ENCODE measurements at places on chromosomes 5 and 9. TPM values are rescaled to one million over a fixed set of nuclear protein-coding genes. Genes with fewer than 3 reads are reported as not detected.
A peak's percentile ranks its signal among the peaks of the same experiment; 100 is the strongest.

Gene KIF20A
- total RNA-seq: 50.7 TPM

Gene PLAC8L1
- not detected for total RNA-seq

Gene POU5F2
- total RNA-seq: 0.71 TPM

Gene APBA1
- 6.2 TPM for total RNA-seq

Gene TMOD1
- 1.8 TPM for total RNA-seq

Gene OR13J1
- total RNA-seq: not detected

Gene NRARP
- 0.71 TPM for total RNA-seq

DNA sequence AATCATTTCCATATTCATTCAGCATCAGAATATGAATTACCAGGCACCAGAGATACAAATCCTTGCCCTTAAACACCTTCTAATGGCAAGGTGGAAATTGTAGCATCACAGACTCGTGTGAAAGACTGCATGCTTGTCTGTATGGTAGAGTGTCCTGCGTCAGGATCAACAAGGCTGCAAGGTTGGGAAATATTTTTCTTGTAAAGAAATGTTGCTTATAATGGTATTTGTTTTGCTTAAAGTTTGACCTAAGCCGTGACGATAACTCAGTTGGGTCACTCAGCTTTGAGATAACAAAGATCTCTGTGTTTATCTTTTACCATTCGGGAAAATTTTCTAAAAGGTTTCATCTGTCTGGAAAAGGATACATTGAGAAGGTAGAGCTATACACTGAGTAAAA, 87.6 kb downstream of the BASP1 start:
- no peaks in the 10 kb centered on the region for H3K36me3 ChIP-seq
- H3K27ac ChIP-seq: no peak overlapping the region
- H3K4me1 ChIP-seq: no peaks in the 10 kb centered on the region
- H3K4me3 ChIP-seq: no peak overlapping the region
- no peaks in the 10 kb centered on the region for H3K27me3 ChIP-seq

GRCh38 chr5:14066326-14066725, 76.8 kb upstream of the TRIO start:
- no peak overlapping the region for H3K4me3 ChIP-seq
- H3K27me3 ChIP-seq: no peaks in the 10 kb centered on the region
- H3K27ac ChIP-seq: no peak overlapping the region
- no peak for DNase-seq
- no peaks in the 10 kb centered on the region for H3K36me3 ChIP-seq

DNA sequence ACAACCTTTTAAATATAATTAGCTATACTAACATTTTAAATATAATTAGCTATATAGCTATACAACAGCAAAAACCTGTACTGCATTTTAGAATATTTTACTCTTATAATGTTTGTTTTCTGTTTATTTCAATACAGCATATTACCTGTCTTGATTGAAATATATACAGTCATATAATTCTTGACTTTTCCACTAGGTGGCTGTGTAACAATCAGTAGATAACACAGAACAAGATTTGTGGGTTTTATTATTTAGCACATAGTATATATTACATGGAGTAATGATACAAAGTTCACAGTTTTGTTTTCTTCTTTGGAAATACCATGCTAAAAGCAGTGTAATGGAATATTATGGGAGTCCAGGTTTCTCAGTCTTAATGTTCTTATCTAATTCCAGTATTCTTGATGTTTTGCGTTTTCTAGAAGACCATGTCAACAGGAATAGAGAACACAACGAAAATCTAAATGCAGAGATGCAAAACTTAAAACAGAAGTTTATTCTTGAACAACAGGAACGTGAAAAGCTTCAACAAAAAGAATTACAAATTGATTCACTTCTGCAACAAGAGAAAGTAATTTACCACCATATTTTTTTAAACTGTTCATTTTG, 13.3 kb downstream of the HMMR start:
- peaks cover 12% of the 10 kb centered on the region for H3K4me1 ChIP-seq
- DNase-seq: no peak
- H3K36me3 ChIP-seq: peaks cover 83% of the 10 kb centered on the region
- no peak overlapping the region for H3K4me3 ChIP-seq
- no peaks in the 10 kb centered on the region for H3K27me3 ChIP-seq

DNA sequence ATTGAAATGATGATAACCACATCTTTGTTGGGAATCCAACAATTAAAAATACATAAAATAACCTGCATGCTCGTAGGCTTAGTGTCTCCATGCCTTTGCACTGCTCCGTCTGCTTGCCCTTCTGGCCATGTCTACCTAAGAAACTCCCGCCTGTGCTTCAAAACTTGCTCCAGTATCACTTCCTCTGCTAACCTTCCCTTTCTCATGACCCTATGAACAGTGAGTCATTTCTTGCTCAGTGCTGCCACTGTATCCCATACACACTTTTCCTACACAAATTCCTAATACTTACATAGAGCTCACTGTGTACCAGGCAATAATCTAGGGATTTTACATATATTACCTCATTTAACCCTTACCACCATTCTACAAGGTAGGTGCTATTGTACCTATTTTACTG, 33.5 kb downstream of the TMEM245 start:
- H3K27me3 ChIP-seq: no peaks in the 10 kb centered on the region
- H3K4me3 ChIP-seq: no peak overlapping the region
- peaks cover 60% of the 10 kb centered on the region for H3K36me3 ChIP-seq

- no peaks in the 10 kb centered on the region for H3K4me1 ChIP-seq
- no peak overlapping the region for H3K27ac ChIP-seq
- no peak overlapping the region for H3K4me3 ChIP-seq
- no peak for DNase-seq
Observed at GRCh38 chr5:154722936-154723335, 32.2 kb upstream of the LARP1 start.

- no peaks in the 10 kb centered on the region for H3K27me3 ChIP-seq
- H3K4me3 ChIP-seq: no peak overlapping the region
- no peaks in the 10 kb centered on the region for H3K36me3 ChIP-seq
Observed at GRCh38 chr5:136891175-136891972, 526.0 kb upstream of the TRPC7 start.

DNA sequence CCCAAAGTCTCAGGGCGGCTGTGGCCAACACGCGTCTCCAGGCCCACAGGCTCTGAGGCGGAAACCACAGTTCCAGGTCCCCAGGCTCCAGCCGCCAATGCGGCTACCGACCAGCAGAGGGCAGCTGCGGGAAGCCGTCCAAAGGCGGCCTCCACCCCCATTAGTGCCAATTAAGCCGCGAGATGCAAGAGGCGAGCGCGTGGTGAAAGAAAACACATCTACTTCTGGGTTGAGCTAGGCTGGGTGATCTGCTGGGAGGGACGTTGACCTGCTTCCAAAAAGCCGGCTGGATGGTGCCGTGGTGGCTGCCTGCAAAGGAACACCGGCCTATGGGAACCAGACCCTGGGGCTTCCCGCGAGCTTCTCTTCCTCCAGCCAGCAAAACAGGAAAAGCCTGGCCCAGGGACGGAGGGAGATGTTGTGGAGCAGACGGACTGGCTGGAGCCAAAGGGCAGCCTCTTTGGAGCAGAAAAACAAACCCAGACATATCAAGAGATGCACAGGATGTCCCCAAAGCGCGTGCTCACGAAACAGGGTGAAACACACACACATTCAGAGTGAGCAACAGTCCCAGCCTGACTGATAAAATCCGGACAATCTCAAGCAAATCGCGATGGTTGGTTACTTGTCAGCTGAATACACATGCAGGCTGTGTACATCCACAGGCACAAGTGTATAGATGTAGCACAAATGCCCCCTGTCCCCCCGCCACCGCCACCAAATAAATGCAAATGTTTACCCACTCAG, 187.1 kb upstream of the BRINP1 start:
- H3K27me3 ChIP-seq: no peaks in the 10 kb centered on the region
- peak; percentile 57 for DNase-seq
- H3K4me3 ChIP-seq: no peak overlapping the region
- no peaks in the 10 kb centered on the region for H3K36me3 ChIP-seq

DNA sequence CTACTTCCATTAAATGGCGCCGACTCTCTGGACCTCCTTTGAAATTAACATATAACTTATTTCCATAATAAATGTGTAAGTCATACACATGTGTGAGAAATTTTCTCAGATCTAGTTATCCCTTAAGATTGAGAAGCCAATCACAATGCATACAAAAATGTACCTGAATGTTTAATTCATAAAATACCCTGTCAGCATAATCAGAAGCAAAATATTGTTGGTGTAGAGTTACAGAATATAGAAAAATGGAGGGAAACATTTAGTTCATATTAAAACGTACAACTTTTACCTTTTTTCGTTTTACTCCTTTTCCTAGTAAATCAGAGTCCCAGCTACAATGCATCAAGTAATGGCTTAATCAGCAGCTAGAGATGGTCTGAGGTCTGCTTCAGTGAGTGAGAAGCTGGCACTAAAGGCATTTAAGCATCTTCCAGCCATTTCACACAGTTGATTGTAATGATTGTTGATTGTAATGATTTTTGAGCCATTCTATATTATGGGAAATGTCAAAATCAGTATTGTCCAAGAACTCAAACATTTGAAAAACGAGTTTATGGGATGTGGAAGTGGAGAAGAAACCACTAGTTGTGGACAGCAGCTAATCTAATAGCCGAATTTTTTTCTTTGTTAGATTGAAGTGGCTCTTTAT, 81.8 kb downstream of the ANXA1 start:
- H3K4me3 ChIP-seq: no peak overlapping the region

- H3K4me1 ChIP-seq: peaks cover 55% of the 10 kb centered on the region
- H3K27ac ChIP-seq: peak overlapping the region; percentile 83
- DNase-seq: peak; percentile 63
- H3K4me3 ChIP-seq: no peak overlapping the region
Observed at GRCh38 chr5:132687995-132688394, 14.2 kb downstream of the IL4 start.

GRCh38 chr9:126126807-126127206, 199.8 kb upstream of the MVB12B start:
- peaks cover 6% of the 10 kb centered on the region for H3K27me3 ChIP-seq
- DNase-seq: no peak
- no peak overlapping the region for H3K27ac ChIP-seq

DNA sequence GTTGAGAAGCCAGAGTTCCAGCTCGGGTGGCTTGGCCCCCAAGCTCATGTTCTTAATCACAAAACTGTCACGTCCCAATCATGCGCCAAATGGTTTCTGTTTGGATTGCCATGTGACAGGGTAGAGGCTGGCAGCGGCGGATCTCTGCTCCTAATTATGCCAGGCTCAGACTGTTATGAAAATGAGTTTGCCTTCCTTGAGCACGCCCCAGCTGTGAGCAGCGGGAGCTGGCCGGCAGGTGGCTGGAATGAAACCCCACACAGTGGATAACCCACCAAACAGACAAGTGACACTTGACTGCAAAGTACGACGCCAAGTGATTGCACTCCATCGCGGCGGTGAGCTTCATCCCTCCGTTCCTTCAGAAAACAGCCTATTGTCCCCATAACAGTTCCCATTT, 75.4 kb downstream of the CFAP77 start:
- no peak overlapping the region for H3K27ac ChIP-seq
- no peak overlapping the region for H3K4me3 ChIP-seq
- peaks cover 22% of the 10 kb centered on the region for H3K4me1 ChIP-seq

- H3K4me3 ChIP-seq: no peak overlapping the region
- no peak overlapping the region for H3K27ac ChIP-seq
- H3K27me3 ChIP-seq: peaks cover 5% of the 10 kb centered on the region
- DNase-seq: no peak
Observed at GRCh38 chr5:96569770-96570169, 92.4 kb upstream of the CAST start.
